Esophagus squamous epithelium (tissue), 5 donors: ENCODE measurements at places on chromosomes 6 and 20.

- H3K36me3 ChIP-seq = peaks cover 8% of the 10 kb centered on the region
- DNase-seq = no peak
- no peak overlapping the region for H3K4me3 ChIP-seq
- no peaks in the 10 kb centered on the region for H3K27me3 ChIP-seq
Measured at GRCh38 chr6:106300944-106301343, 24.6 kb downstream of the ATG5 start.

DNA sequence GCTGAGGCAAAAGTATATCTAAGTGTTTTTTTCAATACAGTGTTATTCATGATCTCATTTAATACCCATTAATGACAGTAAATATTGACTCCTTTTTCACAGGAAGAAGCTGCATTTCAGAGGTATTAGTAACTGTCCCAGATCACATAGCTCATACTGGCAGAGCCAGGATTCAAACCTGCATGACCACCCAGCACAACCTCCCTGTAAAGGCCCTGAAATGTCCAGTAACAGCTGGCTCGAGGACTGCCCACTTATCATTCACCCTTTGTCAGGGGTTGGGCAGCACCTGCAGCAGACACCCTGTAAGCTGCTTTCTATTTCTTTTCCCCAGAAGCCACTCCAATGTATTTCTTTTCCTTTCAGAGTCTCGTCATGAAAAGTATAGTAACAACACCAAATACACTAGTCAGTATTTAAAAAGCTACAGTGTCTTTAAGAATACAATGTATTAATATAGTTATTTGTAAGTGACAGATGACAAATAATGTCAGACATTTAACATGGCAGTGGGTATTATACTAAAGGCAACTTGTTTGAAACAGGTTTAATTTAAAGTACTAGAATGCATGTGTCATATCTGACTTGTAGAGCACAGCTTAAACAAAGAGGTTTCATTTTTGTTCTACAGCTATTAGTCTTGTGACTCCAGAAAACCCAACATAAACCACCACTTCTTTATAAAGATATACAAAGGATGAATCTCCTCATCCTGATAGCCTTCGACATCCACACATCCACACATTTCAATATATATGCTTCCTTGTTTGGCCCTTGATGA is 841.6 kb upstream of the GJE1 start:
- no peaks in the 10 kb centered on the region for H3K4me1 ChIP-seq
- H3K36me3 ChIP-seq = no peaks in the 10 kb centered on the region
- H3K27me3 ChIP-seq = no peaks in the 10 kb centered on the region
- no peak for DNase-seq
- H3K27ac ChIP-seq = no peak overlapping the region

- H3K36me3 ChIP-seq = no peaks in the 10 kb centered on the region
- H3K27me3 ChIP-seq = no peaks in the 10 kb centered on the region
- H3K4me3 ChIP-seq = no peak overlapping the region
- no peaks in the 10 kb centered on the region for H3K4me1 ChIP-seq
- no peak for DNase-seq
- H3K27ac ChIP-seq = no peak overlapping the region
Measured at GRCh38 chr6:73766040-73766439, 70.0 kb downstream of the CD109 start.

- H3K4me1 ChIP-seq = no peaks in the 10 kb centered on the region
- no peak overlapping the region for H3K4me3 ChIP-seq
- DNase-seq = no peak
- no peak overlapping the region for H3K27ac ChIP-seq
Measured at GRCh38 chr6:72798196-72798595, 176.3 kb downstream of the KCNQ5 start.

- no peaks in the 10 kb centered on the region for H3K4me1 ChIP-seq
- no peak overlapping the region for H3K4me3 ChIP-seq
- no peak for DNase-seq
- H3K27me3 ChIP-seq = no peaks in the 10 kb centered on the region
- no peak overlapping the region for H3K27ac ChIP-seq
- H3K36me3 ChIP-seq = no peaks in the 10 kb centered on the region
Measured at GRCh38 chr6:124796464-124796970, 165.7 kb upstream of the RNF217 start.

GRCh38 chr6:161658211-161658610 is 384.4 kb upstream of the AGPAT4 start:
- H3K4me1 ChIP-seq = no peaks in the 10 kb centered on the region
- no peak overlapping the region for H3K4me3 ChIP-seq
- no peaks in the 10 kb centered on the region for H3K36me3 ChIP-seq
- no peak overlapping the region for H3K27ac ChIP-seq
- H3K27me3 ChIP-seq = no peaks in the 10 kb centered on the region
- no peak for DNase-seq

DNA sequence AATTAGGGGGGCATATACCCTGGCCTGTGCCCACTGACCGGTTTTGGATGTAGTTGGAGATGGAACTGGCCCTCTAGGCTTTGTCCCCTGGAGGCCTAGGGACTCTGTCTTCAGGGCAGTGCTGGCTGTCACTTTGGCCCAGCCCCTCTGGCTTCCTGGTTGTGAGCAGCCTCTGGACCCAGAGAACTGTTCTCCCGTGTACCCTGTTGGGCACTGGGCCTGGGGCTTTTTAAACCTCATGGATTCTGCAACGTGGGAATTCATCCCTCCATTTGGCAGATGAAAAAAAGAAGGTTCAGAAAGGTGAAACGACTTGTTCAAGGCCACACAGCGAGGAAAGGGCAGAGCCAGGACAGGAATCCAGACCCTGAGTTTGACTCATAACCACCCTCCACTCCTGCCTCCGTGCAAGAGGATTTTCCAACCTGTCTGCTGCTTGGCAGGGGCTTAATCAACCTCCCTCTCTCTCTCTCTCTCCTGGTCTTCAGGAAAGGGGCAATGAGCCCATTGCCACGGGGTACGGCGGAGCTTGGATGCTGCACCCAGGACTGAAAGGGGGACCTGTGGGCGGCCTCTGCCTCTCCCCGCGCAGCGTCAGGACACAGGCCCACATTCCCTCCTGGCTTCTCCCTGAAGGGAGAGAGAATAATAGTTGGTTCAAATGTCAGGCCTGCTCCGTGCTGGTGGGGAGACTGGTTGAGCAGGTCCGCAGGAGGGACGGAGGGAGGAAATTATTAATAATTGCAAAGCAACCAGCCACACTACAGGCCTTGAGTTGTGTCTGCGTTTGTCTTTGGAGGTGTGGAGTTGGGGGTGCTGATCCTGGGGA is 56.0 kb downstream of the CEBPB start:
- H3K36me3 ChIP-seq = no peaks in the 10 kb centered on the region
- H3K27me3 ChIP-seq = no peaks in the 10 kb centered on the region
- no peak for DNase-seq
- peaks cover 50% of the 10 kb centered on the region for H3K4me1 ChIP-seq
- H3K27ac ChIP-seq = peak overlapping the region; percentile 80

DNA sequence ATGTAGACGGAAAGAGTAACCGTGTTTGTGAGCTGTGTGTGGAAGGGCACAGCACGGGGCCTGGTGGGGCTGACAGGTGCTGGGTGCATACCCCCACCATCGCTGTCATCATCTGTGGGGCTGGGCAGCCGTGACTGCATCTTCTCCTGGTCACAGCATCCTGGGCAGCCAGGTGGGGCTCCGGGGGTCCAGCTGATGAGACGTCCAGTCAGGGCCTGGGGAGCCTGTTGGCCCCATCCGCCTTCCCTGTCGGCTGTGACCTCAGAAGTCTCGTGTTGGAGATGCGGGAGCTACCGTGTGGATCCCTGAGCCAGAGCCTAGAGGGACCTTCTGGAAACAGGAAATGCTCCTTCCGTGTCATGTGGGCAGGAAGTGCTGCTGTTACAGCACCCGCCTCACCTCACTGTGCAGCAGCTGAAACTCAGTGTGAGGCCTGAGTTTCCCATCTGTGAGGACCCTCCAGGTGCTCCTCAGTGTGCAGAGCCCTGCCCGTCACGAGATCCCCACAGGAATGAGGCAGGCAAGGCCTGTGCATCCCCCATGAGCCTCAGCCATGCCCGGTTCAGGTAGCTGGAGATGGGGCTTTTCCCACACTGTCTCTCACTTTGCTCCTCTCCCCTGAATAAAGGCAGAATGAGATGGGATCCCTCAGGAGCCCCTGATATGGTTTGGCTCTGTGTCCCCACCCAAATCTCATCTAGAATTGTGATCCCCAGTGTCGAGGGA is 108.7 kb downstream of the ERMARD start:
- DNase-seq = no peak
- no peaks in the 10 kb centered on the region for H3K27me3 ChIP-seq
- H3K4me3 ChIP-seq = no peak overlapping the region
- H3K4me1 ChIP-seq = peaks cover 44% of the 10 kb centered on the region
- no peaks in the 10 kb centered on the region for H3K36me3 ChIP-seq

DNA sequence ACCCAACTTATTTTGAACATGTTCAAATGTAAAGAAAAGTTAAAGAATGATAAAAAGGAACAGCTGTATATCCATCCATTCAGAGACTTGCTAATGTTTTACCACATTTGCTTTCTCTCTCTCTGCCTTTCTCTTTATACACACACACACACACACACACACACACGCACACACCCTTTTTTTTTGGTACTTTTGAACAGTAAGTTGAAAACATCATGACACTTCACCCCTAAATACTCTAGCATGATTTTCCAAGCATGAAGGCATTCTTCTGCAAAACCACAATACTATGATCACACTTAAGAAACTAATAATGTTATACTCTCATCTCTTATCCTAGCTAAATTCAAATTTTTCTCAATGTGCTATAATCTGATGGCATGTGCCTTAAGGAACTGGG is 192.3 kb downstream of the UTRN start:
- H3K27me3 ChIP-seq = no peaks in the 10 kb centered on the region
- H3K36me3 ChIP-seq = no peaks in the 10 kb centered on the region
- no peaks in the 10 kb centered on the region for H3K4me1 ChIP-seq
- no peak overlapping the region for H3K27ac ChIP-seq
- no peak overlapping the region for H3K4me3 ChIP-seq

GRCh38 chr6:110951986-110952794 is 6.3 kb upstream of the GTF3C6 start:
- H3K27ac ChIP-seq = no peak overlapping the region
- no peak overlapping the region for H3K4me3 ChIP-seq
- no peaks in the 10 kb centered on the region for H3K27me3 ChIP-seq
- DNase-seq = no peak

DNA sequence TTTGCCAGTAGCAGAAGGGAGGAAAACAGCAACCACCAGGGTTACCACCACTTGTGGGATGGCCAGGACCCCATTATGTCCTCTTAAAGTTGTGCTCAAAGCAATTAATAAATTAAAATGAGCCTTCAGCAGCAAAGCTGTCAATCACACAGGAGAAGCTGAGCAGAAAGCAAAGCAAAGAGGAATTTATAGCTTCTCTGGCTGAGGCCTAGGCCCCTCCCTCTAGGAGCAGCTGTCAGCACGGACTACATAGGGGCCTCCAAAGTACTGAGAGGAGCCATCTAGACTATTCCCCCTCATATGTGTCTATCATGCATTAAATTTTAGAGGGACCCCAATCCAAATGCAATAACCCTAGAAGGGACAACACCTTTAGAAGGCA is 6.4 kb downstream of the CCND3 start:
- peaks cover 39% of the 10 kb centered on the region for H3K36me3 ChIP-seq
- H3K27ac ChIP-seq = no peak overlapping the region
- H3K27me3 ChIP-seq = no peaks in the 10 kb centered on the region
- H3K4me3 ChIP-seq = no peak overlapping the region

- peaks cover 8% of the 10 kb centered on the region for H3K4me1 ChIP-seq
- H3K4me3 ChIP-seq = no peak overlapping the region
- DNase-seq = no peak
- no peaks in the 10 kb centered on the region for H3K36me3 ChIP-seq
Measured at GRCh38 chr20:38579219-38579910, 1.6 kb upstream of the ADIG start.
